Posterior vena cava (tissue), 2 donors: ENCODE measurements at places on chromosomes 16 and 17. TPM values are rescaled to one million over a fixed set of nuclear protein-coding genes. Genes with fewer than 3 reads are reported as not detected.

DNA sequence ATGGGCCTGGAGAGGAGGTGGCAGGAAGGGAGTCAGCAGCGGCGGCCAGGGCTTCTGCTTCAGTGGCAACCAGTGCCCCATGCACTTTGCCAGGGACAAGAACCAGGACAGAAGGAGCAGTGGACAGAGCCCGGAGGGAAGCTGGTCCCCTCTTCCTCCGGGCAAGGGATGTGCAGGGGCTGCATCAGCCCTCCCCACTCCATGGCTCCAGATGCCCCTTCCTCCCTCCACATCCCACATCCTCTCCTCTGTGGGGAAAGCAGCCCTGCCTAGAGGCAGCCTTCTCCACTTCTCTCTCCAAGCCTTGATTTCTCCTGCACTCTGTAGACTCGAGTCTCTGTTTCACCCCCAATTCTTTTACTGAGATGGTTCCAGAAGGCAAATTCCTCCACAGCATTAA, 50.4 kb downstream of the AIPL1 start:
- no peak for DNase-seq

- DNase-seq, result no peak
Observed at GRCh38 chr17:18021372-18021771, 17.6 kb downstream of the ATPAF2 start.

GRCh38 chr17:55576237-55576995, 65.2 kb upstream of the SMIM36 start:
- no peak for DNase-seq

- no peak for DNase-seq
Observed at GRCh38 chr17:10557422-10557821, 8.0 kb upstream of the MYH2 start.

GRCh38 chr16:68707340-68708152, 29.5 kb upstream of the CDH1 start:
- no peak for DNase-seq

GRCh38 chr17:10745231-10745630, 15.4 kb upstream of the TMEM220 start:
- DNase-seq, result peak; percentile 56

- no peak for DNase-seq
Observed at GRCh38 chr16:54432897-54433229, 146.3 kb upstream of the IRX3 start.

GRCh38 chr16:4586291-4586690, 28.4 kb downstream of the UBALD1 start:
- no peak for DNase-seq

DNA sequence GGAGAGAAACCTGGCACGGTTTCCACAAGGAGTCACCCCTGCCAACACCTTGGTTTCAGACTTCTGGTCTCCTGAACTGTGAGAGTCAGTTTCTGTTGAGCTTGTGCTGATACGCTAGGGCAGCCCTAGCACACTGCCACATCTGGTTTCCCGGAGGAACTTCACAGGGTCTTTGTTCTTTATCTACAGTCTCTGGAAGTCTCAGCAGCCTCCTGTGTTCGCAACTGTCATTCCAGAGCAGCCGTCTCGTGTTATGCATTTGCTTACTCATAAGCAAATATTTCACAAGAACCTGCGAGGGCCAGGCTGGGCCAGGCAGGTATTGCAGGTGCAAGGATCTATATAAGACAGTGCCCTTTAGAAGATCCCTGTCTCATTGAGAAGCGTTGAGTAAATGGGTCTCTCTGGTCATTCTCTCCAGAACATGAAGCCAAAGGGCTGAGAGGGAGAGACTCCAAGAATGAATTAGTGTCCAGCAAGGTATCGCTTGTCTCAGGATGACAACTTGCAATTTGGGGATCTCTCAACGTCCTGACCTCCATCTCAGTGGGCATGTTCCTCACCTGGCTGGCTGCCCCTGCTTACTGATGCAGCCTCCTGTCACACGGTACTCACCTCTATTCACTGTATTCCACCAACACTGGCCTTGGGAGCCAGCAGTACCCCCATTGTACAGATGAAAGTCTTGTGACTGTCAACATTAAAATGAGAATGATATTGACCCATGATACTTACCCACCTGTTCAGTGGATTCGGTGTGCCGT, 141.2 kb downstream of the WWOX start:
- no peak for DNase-seq

GRCh38 chr17:9969301-9969935, 64.3 kb upstream of the RCVRN start:
- DNase-seq, result peak; percentile 64

DNA sequence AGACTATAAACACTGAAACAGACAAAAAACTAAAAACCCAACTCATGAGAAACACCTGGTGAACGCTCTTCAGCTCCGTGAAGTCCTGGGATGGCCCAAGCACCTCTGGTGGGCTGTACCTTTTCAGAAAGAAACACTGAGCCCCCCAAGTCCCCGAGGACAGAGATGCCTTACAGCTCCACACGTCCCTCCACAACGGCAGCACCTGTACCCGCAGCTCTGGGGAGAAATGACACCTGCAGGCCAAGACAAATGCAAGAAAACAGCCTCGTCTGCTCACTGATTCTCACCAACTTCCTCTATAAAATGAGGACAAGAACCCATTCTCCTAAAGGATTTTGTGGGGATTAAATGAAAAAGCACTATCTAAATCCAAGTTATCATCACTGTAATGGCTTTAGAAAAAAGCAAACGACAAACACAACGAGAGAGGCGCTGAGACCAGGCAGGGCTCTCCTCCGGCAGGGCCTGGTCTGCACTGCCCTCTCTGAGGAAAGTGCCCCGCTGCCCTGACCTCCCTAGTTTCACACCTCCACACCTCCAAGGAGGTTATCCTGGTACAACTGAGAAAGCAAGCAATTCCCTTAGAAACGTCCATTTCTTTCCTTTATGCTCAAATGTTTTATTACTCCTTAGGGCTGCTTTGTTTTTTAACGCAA, 114.9 kb downstream of the ZNF778 start:
- DNase-seq, result peak; percentile 45

- DNase-seq, result no peak
Observed at GRCh38 chr17:49090878-49091594, 41.5 kb upstream of the B4GALNT2 start.

- DNase-seq, result no peak
Observed at GRCh38 chr17:36470499-36470898, 16.0 kb upstream of the ZNHIT3 start.

DNA sequence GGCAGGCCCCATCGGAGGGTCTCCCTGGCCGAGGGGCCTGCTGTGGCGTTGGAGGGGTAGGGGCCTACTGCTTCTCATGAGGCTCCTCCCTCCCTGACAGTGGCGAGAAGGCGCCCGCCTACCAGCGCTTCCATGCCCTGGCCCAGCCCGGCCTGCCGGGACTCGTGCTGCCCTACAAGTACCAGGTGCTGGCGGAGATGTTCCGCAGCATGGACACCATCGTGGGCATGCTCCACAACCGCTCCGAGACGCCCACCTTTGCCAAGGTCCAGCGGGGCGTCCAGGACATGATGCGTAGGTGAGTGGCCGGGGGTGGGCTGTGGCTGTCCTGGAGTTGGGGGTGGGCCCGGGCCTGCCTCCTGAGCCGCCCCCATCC, 1.7 kb downstream of the CDT1 start:
- DNase-seq, result no peak

- DNase-seq, result no peak
Observed at GRCh38 chr16:58292886-58293285, 1.9 kb downstream of the PRSS54 start.

DNA sequence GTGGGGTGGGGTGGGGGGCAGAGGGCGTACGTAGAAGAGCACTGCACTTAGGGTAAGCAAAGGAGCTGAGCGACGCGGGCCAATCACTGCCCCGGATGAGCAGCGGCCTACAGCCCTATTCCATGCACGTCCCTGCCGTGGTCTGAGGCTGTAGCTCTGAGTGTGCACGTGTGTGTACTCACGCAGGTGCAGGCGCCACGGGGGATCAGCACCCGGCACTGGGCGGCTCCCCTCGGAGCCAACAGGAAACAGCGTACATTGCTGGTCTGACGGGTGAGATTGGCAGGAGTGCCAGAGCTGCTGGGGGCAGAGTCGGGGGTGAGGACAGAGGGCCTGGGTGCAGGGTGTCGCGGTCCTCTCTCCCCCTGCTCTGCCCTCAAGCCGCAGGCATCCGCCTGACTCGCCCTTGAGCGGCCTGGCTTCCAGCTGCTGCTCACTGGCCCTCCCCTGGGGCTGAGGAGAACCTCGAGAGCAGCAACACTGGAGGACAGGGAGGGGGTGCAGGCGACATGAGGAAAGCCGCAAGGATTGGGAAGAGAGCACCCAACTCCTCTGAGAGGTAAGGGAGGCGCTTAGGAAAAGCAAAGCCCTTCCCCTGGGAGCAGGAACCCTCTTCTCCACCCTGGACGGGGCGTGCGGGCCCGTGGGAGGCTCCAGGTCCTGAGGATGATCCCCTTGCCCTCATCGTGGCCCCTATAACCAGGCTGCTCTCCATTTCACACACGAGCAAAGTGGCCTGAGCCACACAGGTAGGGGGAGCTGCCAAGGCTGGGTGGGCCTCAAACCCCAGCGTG, 57.8 kb downstream of the ENGASE start:
- no peak for DNase-seq

Gene HAS3
- total RNA-seq, result 1.3 TPM

Gene RHBDF1
- total RNA-seq, result 39.7 TPM

Gene SCGB1C2
- total RNA-seq, result not detected

Gene ANKRD13B
- 11.5 TPM for total RNA-seq

Gene KRTAP17-1
- total RNA-seq, result not detected

Gene DNAAF1
- not detected for total RNA-seq

Gene FOXJ1
- total RNA-seq, result not detected

Gene COPRS
- total RNA-seq, result 54.8 TPM

Gene CDR2L
- total RNA-seq, result 26.0 TPM

Gene P2RX1
- total RNA-seq, result 71.0 TPM

Gene CEP295NL
- total RNA-seq, result 4.1 TPM

Gene PRR29
- total RNA-seq, result 0.29 TPM
